Activated T-cell treated with anti-CD3 and anti-CD28 coated beads, Interleukin-2, amount 50 U/mL, for 1 hour (primary cell): ENCODE measurements at places on chromosomes 3 and 15.

GRCh38 chr3:45616158-45616557 is 21.6 kb downstream of the LIMD1 start:
- no peak for DNase-seq

- DNase-seq: no peak
Observed at GRCh38 chr15:25718597-25718996, 144.5 kb downstream of the ATP10A start.

- DNase-seq: no peak
Observed at GRCh38 chr3:107633327-107634098, 110.8 kb downstream of the BBX start.

GRCh38 chr3:37770336-37770735 is 91.3 kb upstream of the CTDSPL start:
- no peak for DNase-seq

- DNase-seq: no peak
Observed at GRCh38 chr3:143439817-143440216, 320.2 kb downstream of the CHST2 start.

DNA sequence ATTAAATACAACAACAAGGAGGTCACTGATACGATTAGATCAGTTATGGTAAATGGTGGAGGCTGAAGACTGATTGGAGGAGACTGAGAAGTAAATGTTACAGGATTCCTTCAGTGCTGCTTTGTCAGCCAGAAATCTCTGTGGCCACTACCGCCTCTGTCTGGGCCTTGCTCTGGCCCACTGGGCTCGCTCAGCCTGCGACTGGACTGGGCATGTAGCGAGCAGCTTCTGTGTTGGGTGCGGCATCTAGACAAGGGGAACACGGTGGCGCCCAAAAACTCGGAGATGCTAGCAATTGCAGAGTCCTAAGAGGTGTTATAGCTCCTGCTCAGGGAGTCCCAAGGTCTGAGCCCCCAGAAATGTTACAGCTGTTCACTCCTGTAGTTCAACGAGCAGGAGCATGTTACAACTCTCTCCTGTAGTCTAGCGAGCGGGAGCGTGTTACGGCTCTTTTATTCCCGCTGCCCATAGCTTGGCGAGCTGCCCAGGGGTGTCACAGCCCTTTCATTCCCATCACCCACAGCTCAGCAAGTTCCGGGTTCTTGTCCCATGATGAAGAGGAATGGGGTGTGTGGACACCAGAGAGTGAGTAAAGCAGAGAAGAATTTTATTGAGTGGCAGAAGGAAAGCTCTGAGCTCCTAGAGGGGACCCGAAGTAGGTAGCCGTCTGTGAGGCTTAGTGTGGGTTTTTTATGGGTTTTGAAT is 24.7 kb downstream of the SLC15A2 start:
- DNase-seq: no peak

- no peak for DNase-seq
Observed at GRCh38 chr3:133503409-133503808, 70.1 kb upstream of the CDV3 start.

DNA sequence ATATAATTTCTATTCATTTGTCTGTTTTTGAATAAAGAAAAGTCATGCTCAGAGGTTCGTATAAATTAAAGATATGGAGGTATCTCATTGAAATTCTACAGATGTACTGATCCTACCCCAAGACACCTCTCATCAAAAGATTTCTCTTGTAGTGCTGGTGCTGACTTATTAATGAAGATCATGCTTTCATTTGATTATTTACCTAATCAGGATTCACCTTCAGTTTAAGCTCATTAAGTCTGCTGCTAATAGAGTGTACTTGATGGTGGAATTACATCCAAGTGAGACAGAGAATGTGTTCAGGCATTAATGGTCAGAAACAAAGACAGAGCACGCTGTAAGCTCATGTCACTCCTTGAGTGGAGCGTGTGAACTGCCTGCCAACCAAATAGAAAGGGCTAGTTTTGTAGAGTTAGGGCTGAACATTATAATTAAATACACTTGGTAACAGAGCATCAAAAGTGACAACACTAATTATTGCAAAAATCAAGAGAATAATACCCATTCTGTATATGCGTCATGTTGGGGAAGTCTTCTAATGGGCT is 45.5 kb downstream of the KBTBD12 start:
- DNase-seq: no peak

GRCh38 chr3:171108066-171108465 is 81.5 kb upstream of the SLC2A2 start:
- no peak for DNase-seq

DNA sequence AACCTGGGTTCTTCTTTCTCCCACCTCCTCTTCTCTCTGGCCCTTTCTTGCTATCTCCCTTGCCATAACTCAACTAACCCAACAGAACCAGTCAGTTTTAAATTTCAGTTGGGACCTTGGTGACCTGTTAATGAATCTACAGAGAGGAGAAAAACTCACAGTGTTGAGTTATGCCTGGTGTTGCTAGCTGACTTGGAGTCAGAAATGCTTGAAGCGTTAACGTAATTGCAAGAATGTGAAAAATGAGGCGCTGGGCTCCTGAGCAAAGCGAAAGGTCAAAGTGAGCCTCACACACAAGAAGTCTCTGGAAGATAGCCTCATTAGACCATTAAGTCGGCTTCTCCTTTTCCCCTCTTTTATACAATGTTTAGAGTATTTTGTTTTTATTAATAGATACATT is 18.4 kb downstream of the MEIS2 start:
- DNase-seq: no peak

- DNase-seq: no peak
Observed at GRCh38 chr3:171782617-171783016, 27.7 kb downstream of the PLD1 start.

DNA sequence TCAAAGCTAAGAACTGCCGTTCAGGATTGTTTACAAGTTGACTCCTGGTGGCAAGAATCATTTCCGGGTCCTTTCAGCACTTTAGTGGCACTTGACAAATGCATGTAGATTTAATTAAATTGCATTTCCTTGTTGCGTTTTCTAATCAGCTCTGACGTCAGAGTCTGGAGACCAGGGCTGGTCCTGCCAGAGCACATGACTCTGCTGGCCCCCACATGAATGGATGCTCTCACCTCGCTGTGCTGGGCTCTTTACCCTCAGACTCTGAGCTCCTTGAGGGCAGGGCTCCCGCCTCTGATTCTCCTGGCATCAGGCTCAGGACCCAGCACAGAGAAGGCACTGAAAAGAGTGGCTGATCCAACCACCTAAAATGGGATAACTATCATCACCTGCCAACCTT is 69.4 kb downstream of the FEM1B start:
- no peak for DNase-seq

- DNase-seq: no peak
Observed at GRCh38 chr3:43043071-43043766, 62.7 kb downstream of the POMGNT2 start.
